ENCODE measurements at places on chromosomes 1 and 21.

- no peak for DNase-seq
These were observed 3.1 kb upstream of the GNB1 start for GRCh38 chr1:1893997-1894353.

DNA sequence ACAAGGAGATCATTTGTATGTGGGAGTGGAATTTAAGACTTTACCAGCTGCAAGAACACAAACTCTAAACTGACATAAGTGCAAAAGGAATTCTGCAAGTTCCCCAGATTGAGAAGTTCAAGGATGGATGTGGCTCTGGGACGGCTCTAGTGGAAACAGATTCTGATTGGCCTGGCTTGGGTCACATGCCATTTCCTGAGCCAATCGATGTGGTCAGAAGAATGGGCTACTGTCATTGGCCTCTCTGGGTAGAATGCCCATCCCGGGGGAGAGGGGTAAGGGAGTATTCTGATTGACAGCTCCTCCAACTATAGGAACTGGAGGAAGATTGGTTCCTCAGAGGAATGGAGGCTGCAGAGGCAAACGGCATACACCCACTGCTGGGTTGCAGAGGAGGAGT is 6.0 kb upstream of the IFNLR1 start:
- peak; percentile 18 for DNase-seq

- DNase-seq: peak; percentile 28
These were observed 14.8 kb upstream of the ZDHHC18 start for GRCh38 chr1:26811708-26812107.

DNA sequence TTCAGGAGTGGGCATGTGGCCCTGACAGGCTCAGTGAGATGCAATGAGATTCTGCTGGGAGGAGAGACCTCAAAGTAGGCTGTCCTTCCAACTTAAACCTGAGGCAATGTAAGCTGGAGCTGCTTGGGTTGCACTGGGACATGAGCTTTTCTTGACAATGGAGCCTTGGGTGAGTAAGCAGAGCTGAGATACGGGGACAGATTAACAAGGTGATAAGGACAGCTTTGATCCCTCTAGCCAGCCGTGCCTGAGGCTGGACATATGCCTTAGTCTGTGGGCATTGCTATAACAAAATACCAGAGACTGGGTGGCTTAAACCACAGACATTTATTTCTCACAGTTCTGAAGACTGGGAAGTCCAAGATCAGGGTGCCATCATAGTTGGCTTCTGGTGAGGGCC is 18.3 kb upstream of the NGF start:
- DNase-seq: no peak

- no peak for DNase-seq
These were observed 23.4 kb downstream of the VAV3 start for GRCh38 chr1:107941531-107941930.

- DNase-seq: no peak
These were observed 1.0 kb downstream of the ZBTB17 start for GRCh38 chr1:15974855-15975254.

DNA sequence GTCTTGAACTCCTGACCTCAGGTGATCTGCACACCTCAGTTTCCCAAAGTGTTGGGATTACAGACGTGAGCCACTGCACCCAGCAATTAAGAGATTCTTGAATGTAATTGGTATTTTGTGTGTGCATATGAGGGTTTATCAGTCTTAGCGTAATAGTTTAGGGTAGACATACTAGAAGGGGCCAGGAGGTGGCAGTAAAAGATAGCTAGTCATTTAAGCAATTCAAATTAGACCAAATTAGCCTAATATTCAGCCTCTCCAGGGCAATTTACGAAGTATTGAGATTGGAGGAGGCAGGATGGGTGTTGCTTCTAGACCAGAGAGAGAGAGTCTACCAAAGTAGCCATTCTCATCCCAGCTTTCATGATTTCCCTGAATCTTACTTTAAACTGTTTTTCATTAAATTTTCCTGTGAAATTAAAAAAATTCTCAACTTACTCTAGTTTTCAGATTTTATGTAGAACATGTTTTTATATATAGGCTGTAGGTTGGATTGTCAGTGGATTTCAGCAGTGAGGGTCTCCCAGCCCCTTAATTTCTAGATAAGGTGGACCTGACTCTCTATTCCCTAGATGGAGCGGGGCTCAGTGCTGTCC is 119.7 kb downstream of the HHAT start:
- DNase-seq: peak; percentile 57

GRCh38 chr21:42745511-42746239 is 92.3 kb downstream of the PDE9A start:
- DNase-seq: no peak

DNA sequence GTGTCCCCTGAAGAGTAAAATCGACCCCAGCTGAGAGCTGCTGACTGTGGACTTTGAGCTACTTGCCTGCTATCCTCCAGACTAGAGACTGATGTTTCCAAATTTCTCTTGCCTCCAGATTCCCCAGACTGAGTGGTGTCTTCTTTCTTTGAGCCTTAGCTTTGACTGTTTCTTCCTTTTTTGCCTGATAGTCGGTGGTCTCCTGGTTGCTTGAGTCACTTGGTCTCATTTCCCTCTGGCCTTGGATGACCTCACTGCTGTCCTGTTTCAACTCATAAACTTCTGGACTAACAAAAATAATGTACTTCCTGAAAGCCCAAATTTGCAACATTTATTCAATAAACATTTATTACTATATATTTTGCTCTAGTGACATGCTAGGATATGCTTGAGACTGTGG is 52.9 kb upstream of the DIPK1A start:
- no peak for DNase-seq

- no peak for DNase-seq
These were observed 5.3 kb upstream of the DPYD start for GRCh38 chr1:97926017-97926708.

DNA sequence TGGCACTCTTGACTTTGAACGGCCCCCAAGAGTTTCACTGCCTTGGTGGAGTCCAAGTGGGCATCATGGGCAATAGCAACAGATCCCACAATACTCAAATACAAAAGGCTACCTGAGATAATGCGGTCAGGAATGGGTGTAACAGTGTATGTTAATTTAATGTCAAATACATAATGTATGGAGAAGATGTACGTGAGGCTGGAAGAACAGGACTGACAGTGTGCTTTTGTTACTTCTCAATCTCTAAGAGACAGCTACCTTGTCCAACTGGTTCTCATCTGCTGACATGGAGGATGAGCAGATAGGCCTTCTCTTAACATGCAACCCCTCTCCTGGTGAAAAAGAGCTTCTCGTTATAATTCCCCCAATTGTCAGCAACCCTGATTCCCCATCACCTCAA is 167.2 kb downstream of the APP start:
- no peak for DNase-seq

GRCh38 chr21:43608664-43609063 is 50.6 kb downstream of the HSF2BP start:
- DNase-seq: no peak

DNA sequence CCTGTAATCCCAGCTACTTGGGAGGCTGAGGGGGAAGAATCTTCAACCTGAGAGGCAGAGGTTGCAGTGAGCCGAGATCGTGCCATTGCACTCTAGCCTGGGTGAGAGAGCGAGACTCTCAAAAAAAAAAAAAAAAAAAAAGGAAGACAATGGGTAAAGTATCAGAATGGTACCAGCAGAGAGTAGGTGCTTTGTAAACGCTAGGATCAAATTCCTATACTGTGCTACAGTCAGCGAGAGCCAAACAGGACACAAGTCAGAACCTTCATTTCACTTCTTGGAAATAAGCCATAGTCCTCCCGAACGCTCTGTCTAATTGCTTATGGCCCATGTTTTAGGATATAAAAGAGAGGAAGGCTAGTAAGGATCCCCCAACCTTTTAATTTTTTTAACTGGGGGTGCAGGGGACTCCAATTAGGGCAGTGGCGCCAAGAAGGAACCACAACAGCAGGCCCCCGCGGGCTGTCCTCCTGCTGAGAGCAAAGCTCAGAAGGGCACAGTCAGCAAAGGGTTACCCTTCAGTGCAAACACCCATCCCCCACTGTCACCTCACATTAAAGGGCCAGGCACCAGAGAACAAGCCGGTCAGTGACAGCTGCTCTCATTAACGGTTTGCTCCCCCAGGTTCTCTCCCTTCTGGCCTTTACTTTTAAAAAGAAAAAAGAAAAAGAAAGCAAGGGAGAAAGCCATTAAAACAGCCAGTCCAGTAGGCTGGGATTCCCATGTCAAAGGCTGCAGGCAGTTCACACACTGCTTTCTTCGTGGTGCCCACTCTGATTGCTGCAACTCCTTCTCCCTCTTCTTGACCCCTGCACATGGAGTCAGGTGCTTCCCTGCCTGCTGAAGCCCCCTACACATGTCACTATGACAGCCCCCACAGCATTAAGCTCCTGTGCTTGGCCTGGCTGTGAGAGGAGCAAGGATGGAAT is 69.4 kb downstream of the PLPP3 start:
- no peak for DNase-seq

DNA sequence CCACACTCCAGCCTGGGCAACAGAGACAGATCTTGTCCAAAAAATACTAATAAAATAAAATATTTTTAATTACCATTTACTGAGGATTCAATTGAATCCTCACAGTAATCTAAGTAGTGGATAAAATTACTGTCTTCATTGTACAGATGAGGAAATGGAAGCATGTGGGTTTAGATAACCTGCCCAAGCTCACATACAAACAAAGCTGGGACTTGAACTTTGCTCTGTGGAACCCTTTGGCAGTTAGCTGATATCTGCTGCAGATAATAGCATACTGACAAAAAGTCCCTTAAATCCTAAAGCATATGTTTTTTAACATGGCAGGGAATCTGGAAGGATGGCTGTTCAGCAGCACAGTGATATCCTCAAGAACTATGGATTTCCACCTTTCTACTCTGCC is 130.9 kb upstream of the MROH9 start:
- no peak for DNase-seq

DNA sequence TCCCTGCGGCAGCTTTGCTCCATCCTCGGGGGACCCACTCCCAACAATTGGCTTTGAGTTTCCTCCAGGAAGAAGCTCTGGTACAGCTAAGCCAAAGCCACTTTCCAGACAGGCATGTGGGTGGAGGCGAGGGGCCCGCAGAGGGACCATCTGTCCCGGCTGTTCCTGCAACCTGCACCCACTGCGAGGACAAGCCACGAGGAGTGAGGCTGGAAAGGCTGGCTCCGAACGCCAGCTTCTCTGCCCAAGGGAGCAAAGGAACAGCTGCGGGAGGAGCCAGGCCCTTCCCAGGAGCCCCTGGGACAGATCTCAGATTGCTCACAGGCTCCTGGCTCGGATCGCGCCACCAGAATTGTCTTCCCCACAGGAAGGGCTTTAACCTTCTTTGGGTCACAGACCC is 28.3 kb upstream of the PEF1 start:
- DNase-seq: no peak

GRCh38 chr1:245133995-245134715 is 20.6 kb upstream of the KIF26B start:
- DNase-seq: no peak

- no peak for DNase-seq
These were observed 184.0 kb upstream of the C1orf87 start for GRCh38 chr1:60257531-60257930.

DNA sequence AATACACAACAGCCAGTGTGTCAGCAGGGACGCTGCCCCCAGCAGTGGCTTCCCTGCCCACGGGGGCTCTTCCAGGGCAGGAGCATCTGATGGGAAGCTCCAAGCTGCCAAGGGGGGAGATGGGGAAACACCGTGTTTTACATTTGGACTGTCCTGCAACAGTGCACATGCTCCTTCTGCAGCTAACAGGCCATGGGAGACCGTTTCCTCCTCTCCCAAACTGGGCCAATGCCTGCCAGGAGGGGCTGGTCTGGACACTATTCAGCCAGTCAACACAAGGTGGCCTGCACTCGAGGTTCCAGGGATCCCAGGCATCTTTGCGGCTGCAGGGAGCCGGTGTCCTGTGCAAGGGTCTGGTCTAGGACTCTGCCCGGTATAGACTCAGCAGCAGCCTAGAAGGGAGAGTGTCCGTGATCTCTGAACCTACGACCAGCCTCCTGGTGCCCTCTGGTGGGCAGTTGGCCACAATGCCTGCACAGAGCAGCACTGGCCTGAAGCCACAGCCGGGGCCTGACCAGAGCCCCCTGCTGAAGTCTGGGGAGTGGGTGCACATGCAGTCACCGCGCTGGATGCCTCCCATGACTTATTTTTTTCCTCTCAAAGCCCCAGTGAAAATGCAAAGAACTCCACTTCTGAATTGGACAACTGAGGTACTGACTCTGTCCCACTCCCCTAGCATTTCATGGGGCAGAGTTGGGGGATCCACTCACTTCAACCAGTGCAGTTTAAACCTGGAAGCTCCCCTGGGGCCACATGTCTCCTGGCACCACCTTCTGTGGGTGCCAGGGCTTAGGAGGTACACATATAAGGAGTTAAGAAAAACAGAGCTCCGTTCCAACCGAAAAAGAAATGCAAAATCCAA is 33.3 kb downstream of the RCC2 start:
- peak; percentile 31 for DNase-seq

GRCh38 chr1:51218570-51218969 is 17.5 kb upstream of the RNF11 start:
- DNase-seq: no peak

- no peak for DNase-seq
These were observed 138.1 kb downstream of the NR5A2 start for GRCh38 chr1:200165493-200166220.

- DNase-seq: peak; percentile 40
These were observed 39.5 kb upstream of the CASZ1 start for GRCh38 chr1:10835822-10836421.

DNA sequence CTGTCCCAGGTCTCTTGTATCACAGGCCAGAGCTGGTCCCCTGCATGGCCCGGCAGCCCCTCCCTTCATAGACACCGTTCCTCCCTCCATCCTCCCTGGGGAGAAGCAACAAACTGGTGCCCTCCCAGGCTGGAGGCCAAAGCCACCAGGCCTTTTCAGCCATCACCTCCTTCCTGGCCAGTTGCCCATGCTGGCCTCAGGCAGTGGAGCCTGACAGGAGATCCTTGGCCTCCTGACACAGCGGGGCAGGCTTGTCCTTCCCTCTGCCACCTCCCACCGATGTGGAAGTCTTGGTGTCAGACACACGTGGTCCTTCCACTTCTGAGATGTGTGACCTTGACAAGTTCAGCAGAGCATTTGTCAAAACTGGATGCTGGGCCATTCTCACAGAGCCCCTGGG is 206.0 kb downstream of the HIVEP3 start:
- DNase-seq: no peak

DNA sequence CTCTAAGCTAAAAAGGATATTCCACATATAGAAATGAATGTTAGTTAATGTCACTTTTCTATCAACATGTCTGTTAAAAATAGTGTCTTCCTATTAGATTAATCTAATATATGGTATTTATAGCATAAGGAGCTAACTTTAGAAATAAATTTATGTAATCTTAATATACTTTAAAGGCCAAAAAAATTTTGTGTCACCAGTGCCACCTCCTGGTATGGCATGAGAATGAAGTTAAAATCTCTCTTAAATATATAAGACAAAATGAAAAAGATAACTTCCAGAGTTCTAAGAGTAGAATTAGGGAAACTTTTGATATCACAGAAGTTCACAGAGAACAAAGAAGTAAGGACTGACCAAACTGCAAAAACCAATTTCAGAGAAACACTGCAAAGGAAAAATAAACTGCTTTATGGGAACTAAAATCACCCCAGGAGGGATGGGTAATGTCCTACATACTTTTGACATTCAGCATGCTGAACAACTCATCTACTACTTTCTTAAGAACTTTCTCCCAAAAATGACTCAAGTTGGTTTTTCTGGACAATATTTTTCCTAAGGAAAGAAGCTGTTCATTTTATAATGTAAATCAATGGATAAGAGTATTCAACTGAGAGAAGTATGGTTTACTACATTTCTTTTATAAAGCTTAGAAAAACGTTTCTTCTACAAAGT is 82.8 kb downstream of the TRIM33 start:
- peak; percentile 21 for DNase-seq
